NCI-H1930 (cell line): ENCODE measurements at places on chromosomes 5 and 9.

DNA sequence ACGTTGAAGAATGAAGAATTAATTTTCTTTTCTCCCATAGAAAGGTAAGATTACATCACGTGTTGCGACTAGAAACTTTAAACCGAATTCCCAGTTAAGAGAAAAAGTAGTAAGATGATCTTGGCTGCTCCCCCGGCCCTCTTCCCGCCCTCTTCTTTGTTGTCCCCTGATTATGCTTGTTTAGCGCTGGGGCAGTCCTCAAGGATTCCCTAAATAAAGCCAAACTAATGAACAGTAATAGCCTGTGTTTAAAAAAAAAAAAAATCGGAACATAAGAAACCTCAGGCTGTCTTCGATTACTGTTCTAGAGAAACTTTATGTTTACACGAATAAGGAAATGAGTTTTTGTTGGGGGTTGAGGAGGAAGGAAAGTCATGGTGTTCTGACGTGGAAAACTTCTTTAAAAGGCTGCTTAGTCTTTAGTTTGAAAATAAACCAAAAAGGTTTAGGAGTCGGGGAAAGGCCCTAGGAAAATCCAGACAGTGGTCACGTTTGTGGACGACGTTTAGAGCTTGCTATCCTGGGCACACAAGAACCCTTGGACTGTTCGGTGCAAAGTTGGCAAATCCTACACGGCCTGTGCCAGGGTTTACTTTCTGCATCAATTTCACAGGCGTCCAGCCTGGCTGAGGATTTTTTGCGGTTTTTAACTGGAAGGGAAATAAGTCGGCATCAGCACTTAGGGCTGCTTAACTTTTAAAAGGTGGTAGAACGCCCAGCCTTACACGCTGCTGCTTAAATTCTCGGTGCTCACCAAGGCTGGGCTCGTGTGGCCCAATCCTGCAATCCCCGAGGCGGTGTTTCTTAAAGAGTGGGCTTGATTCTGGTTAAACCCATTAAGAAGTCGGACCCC lies 1.1 kb upstream of the MAT2B start:
- DNase-seq: no peak

DNA sequence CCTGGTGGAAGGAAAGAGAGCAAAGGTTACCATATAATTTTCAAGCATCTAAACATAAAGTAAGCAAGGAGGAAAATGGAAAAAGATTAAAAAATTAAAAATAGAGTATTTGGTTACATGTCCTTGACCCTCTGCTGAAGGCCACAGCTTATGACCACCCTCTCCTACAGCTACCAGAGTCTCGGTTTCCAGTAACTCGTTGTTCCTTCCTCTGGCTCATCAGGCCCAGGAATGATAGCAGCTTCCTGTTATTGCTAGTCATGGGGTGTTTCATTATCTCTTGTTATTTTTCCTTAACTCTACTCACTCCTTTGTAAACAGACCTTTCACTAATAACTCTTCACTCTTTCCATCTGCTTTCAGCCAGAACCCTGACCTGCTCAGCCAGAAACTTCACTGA lies 102.2 kb downstream of the YTHDC2 start:
- no peak for DNase-seq

DNA sequence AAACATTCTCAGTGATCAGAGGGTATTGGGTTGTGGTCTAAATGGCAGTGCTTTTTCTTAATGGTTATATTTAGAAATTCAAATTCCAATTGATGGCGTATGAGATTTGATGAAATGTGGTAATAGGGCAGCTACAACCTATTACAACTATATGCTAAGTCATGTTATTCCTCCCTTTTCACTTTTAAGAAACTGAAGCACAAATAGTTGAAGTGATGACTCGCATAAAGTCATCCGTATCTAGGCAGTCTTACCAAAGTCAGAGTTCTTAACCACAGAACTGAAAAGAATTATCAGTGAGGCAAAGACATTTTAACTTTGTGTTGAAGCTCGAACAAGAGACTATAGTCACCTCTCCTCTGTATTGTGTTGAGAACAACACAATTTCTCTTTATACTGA lies 28.2 kb downstream of the C9orf152 start:
- DNase-seq: no peak

DNA sequence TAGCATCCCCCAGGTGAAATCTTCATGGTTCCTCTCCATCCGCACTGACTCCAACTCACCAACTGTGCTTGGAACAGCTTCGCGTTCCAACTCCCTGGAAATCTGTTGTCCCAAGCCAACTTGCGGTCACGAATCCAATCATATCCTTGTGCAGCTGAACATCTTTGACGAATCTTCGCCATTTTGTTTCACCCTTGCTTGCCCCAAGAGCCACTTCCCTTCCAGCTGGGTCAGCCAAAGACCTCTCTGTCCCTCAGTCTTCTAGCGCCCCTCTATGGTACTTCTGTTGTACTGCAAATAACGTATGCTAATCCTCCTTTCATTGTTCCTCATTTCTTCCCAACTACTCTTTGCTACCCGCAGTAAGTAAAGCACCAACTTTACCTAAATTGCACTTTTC lies 61.0 kb upstream of the TARS1 start:
- peak; percentile 46 for DNase-seq

DNA sequence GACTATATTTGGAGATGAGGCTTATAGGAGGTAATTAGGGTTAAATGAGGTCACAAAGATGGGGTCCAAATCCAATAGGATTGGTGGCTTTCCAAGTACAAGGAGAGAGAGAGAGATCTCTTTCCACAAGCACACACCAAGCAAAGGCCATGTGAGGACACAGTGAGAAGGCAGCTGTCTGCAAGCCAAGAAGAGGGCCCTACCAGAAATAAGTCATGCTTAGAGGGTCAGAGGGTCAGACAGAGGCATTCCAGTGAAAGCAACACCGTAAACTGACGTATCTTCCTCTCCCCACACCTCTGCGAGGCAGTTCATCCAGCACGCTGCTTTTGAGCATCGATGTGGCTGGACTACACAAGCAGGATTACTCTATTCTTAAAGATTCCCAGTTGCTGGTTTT lies 87.9 kb downstream of the SLC1A3 start:
- DNase-seq: no peak

DNA sequence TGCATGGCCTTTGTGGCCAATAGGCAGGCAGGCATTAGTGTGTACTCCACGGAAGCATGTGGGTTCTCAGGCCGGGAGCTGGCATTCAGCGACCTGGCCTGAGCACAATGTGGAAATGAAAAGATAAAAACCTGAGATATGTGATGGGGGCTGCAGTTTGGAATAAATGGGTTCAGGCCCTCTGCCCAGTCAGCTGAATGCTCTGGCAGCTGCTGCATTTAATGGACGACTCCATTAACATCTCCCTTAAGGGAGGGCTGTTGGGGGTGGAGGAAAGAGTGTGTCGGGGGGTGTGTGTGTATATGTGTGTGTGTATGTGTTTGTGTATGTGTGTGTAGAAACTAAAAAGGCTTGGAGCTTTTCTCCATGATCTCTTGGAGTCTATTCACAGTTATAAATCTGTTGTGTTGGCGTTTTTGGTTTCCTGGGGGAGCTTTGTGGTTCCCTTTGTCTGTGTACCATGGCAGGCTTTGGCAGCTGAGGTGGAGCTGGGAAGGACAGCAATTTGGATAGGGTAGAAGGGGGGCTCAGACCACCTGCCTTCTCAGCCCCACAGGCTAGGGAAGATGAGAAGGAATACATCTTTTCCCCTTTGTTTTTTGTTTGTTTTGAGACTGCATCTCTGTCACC lies 27.3 kb upstream of the HSPA9 start:
- no peak for DNase-seq

GRCh38 chr5:154373729-154374179 lies 72.0 kb upstream of the SAP30L start:
- DNase-seq: no peak

DNA sequence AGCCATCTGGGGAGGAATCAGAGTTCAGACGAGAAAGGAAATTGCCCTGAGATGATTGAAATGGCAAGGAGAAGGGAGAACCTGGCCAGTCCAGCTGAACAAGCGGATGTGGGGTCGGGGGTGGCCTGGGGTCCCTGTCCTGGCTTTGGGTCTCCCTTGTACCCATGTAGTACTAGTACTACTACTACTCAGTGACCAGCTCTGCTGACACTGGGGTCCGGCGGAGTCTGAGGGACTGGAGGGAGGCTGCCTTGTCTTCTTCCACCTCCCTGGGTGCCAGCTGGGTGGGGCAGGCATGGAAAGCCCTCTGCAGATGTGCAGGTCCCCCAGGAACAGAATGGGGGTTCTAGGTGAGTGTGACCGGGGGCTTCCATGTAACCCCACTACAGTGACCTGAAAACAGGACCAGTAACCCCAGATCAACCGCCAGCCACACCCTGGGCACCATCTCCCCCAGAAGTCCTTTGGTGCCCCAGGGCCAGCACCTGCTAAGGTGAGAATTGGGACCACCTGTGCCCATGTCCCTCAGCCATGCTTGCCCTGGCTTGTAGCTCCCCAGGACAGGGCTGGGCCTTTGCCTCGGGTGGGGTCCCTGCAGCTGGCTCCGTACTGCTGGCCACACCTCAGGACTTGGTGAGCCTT lies 89.1 kb upstream of the COL5A1 start:
- DNase-seq: no peak

DNA sequence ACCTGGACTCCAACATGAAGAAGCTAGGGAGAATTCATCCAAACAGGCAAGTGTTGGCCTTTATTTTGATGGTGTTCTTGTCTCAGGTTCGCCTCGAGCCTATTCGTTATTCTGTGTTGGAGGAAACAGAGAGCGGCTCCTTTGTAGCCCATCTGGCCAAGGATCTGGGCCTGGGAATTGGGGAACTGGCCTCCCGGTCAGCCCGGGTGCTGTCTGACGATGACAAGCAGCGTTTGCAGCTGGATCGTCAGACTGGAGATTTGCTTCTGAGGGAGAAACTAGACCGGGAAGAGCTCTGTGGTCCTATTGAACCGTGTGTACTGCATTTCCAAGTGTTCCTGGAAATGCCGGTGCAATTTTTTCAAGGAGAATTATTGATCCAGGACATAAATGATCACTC lies 367 bp downstream of the PCDHB4 start:
- no peak for DNase-seq

DNA sequence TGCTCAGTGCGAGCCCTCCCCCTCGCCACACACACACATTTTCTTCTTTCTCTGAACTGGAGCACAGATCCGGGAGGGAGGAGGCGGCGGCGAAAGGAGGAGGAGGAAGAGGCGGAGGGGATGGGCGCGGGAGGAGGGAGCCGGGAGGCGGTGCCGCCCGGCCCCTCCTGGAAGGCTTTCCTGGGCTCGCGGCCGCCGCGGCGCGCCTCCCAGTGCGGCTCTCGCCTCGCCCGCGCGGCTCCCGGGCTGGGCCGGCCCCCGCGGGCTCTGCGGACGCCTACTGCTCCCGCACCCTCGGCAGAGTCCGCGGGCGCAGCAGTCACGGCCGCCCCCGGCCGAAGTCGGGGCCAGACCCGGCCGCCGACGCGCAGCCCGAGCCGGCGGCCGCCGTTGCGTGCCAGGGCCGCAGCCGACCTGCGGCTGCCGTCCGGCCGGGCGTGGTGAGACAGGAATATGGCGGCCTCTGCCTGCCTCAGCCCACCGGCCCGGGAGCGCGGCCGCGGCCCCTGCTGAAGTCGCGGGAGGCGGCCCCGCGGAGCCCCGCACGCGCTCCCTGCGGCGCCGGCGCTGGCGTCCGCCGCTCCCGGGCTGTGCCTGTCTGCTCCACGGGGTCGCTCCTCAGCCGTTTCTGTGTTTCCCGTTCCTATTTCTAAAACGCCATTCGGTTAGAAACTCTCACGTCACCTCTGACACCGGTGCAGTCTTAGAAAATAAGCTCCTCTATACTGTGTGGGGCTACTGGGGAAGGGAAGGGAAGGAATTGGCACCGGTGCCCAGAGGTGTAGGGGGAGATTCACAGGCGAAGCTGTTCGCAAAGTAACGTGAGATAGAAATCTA lies 500 bp upstream of the GNAQ start:
- DNase-seq: peak; percentile 83

GRCh38 chr9:16671591-16672137 lies 198.8 kb downstream of the BNC2 start:
- no peak for DNase-seq

- no peak for DNase-seq
Measured at GRCh38 chr5:9381464-9381863, 164.4 kb downstream of the SEMA5A start.

DNA sequence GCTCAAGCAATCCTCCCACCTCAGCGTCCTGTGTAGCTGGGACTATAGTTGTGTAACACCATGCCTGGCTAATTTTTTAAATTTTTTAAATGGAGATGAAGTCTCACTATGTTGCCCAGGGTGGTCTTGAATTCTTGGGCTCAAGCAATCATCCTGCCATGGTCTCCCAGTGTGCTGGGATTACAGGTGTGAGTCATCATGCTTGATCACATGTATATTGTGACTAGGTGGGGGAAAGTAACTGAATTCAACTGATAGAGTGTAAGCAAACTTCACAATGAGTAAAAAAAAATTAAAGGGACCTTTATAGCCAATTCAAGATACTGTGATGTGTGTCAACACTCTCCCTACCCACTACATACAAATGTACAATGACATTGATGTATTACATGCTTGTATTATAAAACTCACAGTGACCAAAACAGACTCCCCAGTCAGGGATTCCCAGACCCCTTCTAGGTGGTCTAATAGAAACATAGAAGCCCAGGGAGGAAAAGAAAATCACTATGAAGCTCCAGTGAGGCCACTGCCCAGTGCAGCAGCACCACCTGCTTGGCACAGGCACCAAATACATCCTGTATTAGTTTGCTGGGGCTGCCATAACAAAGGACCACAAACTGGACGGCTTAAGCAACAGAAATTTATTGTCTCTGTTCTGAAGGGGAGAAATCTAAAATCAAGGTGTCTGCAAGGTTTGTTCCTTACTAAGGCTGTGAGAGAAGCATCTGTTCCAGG lies 8.8 kb downstream of the PLGRKT start:
- no peak for DNase-seq

GRCh38 chr9:92527832-92528521 lies 7.8 kb downstream of the ECM2 start:
- DNase-seq: no peak

GRCh38 chr5:171867786-171868185 lies 82.2 kb downstream of the SMIM23 start:
- DNase-seq: no peak

GRCh38 chr5:1901983-1902382 lies 19.3 kb upstream of the IRX4 start:
- DNase-seq: no peak

GRCh38 chr5:124742983-124743601 lies 3.3 kb downstream of the ZNF608 start:
- no peak for DNase-seq

GRCh38 chr5:143016777-143017516 lies 246.8 kb downstream of the ARHGAP26 start:
- no peak for DNase-seq

DNA sequence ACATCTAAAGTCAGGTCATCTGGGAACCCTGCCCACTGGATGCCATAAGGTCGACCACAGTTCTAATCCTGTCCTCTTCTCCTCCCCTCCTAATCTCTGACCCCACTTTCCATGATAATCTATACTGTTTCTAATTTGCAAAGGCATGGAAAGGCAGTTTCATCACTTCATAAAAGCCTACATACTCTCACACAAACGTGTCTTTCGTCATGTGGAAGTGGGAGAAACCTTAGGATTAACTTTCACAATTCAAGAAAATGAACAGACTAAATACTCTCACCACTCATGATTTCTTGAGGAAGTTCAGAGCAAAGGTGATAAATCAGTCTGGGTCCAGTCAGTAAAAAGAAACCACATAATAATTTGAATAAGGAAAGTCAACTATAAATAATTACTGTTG lies 5.5 kb downstream of the FANCC start:
- DNase-seq: no peak

- DNase-seq: no peak
Measured at GRCh38 chr5:151156507-151157420, 815 bp downstream of the ANXA6 start.
